ENCODE measurements at places on chromosomes 5 and 9.

- DNase-seq = no peak
Measured at GRCh38 chr9:99069546-99069945, 35.4 kb upstream of the TGFBR1 start.

GRCh38 chr9:5832071-5832537, 813 bp downstream of the ERMP1 start:
- DNase-seq = no peak

DNA sequence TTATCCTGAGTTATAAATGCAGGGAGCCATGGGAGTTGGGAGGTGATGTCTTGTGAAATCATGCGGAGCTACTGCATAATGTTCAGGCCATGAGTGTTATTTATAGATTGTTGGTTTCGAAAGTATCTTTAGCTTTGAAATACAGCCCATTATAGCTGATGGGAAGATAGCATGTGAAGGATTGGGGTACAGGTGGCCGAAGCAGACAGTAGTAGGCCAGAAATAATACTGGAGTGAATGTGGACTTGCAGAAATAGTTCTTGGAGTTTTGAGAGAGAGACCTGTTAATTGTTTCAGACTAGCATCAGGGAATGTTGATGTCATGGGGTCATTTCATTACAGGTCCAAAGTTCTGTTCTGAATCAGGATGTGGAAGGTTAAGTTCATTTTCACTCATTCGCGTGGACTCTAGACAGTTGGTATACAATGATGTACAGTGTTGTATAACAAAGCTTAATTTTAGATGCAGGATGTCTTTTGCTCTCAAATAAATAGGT, 3.8 kb downstream of the ATP6V1G1 start:
- no peak for DNase-seq

DNA sequence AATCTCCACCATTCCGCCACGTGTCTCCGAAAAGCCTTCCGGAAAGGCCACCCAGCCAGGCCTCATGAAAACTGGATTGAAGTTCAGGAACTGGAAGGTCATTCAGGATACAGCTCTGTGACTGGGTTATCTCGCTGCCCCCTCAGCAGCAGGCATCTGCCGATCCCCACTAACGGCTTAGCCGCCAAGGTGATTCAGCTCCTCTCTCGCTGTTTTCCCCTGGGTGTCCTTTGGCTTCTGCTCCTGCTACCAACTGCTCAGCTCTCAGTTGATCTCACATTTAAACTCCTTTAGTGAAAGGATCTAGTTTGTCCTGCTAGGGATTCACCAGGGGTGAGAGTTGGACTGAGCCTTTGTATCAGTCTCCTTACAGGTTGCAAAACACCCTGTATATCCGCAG, 2.2 kb upstream of the GDNF start:
- DNase-seq = no peak

GRCh38 chr9:518540-518939, 303.9 kb downstream of the DOCK8 start:
- DNase-seq = no peak

DNA sequence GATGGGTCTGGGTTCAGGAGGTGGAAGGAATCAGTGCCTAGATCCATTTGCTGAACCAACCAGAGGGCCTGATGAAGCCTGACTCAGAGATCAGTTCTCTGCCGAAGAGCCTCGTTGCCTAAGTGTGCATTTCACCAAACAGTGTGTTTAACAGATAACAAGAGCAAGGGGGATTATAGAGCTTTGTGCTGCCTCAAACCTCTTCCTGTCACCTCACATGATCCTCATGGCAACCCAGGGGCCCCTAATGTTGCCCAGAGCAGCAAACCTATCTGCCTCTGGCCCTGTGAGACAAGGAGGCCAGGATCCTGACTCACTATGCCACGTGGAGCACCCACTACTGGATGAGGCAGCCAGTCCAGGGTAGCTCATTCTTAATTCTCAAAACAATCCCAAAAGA, 66.3 kb upstream of the EPB41L4B start:
- DNase-seq = no peak

- no peak for DNase-seq
Measured at GRCh38 chr5:176389135-176390123, 878 bp downstream of the HIGD2A start.

DNA sequence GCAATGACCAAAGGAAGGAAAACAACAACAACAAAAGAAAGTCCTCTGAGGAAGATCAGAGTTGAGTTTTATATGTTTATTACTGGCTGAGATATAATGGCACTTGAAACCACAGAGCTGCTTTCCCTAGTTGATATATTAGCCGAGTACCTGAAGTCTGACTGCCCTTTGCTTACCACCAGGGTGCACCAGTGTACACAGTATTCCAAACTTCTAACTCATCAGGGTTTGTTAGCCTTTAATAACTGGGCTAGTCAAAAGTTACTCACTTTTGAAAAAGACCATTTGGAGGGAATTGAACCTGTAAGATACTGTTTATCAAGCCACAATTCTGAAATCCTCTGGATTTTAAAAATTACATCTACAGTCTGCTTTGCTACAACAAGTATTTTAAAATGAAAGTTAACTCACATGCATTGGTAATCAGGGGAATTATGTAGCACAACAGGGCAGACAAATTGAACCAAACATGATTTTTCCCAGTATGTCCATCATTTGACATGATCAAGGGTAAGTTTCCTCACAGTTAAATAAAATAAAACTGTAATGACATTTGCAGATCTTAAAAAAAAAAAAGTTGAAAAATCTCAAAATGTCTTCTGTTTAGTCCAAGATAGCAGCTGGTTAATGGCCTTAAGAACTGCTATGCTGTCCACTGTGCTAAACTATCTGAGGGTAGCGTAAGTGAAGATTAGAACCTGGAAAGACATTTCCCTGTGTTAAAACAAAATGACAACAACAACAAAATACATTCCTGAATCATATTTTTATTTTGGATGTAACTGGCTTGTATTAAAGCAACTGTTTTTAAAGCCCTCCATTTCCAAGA, 57.3 kb upstream of the C6 start:
- DNase-seq = no peak

GRCh38 chr5:113256671-113257452, 177.9 kb downstream of the TSSK1B start:
- no peak for DNase-seq

DNA sequence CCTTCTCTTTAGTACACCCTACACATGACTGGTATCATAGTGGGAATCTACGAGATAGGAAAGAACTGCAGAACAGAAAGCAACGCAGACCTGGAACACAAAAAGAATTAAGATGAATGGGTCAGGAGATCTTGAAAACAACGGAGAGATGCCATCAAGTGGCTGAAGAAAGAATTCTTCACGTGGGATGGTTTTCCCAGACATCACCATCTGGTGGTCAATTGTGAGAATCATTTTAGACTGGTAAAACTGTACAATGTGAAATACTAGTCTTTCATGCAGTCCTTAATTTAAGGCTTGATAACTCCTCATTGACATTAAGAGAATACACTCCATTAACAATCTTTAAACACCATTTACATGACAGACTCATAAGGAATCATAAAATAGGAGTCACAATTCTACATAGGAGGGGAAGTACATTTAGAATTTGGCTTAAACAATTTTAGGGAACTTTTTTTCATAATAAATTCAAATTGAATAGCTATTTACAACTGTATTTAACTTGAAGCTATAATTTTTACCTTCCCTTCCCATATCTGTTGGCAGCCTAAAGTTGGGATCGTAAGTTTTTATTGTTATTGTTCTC, 128.4 kb upstream of the TRPM3 start:
- DNase-seq = no peak

GRCh38 chr5:60370508-60370907, 329.5 kb downstream of the DEPDC1B start:
- DNase-seq = no peak

DNA sequence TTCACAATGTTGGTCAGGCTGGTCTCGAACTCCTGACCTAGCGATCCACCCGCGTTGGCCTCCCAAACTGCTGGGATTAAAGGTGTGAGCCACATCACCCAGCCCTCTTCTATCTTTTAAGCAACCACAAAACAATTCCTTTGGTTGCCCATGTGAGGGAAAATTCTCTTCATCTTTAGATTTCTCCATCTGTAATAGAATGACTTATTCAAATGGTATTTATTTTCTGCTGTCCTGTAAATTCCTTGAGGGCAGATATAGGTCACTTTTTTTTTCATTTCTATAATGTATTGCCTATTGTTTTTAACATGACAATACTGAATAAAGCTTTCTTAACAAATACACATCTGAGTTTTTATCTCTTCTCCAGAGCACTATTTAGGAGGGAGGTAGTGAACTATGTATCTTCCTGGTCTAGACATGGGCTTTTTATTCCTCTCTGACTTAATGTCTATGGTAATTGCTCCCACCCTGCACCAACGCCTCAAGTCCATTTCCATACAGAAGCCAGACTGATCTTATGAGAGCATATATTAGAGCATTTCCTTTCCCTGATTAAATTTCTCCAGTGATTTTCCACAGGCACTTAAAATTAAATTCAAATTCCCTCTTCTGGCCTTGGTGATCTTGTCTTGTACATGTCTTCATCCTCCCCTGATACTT, 595.6 kb downstream of the CAAP1 start:
- DNase-seq = no peak

- DNase-seq = no peak
Measured at GRCh38 chr5:16437977-16438376, 27.6 kb downstream of the ZNF622 start.

DNA sequence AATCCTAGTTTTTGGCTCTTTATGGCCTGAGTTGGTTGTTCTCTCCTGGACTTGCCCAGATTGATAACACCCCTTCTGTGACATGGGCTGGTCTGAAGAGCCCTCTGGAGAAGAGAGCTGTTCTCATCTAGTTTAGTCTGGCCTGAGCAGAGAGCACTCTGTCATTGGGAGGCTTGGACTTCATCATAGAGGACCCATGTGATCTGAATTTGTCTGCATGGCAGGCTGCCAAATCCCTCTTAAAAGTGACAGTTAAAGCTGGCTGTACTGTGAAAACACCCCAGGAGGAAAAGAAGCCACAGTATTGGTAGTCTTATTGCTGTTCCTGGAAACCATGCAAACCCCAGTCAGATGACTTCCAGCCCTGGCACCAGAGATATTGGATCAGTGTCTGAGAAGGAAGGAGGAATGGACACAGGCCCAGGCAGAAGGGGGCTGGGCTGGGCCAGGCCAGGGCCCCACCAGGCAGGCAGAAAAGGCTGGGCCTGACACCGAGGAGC, 3.7 kb upstream of the WDR31 start:
- peak; percentile 88 for DNase-seq

DNA sequence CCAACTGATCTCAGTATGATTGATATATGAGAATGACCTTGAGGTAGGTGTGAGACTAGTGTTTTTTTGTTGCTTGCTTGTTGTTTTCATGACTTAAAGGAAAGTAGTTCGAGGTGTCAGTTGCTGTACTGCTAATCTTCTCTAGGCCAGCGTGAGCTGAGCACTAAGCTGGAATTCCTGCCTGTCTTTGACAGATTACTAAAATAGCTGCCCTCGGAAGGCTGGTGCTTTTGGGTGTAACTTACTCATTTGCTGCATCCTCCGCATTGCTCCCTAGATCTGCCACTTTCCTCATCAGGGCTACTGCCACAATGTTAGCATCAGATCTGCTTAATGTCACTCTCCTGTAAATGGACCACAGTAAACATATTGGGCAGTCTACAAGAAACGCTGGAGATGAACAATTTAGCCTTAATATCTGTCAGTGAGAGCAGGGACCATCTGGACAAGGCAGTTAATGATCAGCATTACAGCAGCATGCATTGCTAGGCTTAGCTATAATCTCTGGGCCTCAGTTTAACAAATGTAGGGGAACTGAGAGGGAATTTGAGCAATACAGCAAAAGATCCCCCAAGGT, 106.6 kb upstream of the CDH6 start:
- DNase-seq = no peak

GRCh38 chr9:129143031-129143927, 32.1 kb downstream of the PTPA start:
- peak; percentile 87 for DNase-seq

- no peak for DNase-seq
Measured at GRCh38 chr5:163276466-163276865, 160.9 kb upstream of the CCNG1 start.

DNA sequence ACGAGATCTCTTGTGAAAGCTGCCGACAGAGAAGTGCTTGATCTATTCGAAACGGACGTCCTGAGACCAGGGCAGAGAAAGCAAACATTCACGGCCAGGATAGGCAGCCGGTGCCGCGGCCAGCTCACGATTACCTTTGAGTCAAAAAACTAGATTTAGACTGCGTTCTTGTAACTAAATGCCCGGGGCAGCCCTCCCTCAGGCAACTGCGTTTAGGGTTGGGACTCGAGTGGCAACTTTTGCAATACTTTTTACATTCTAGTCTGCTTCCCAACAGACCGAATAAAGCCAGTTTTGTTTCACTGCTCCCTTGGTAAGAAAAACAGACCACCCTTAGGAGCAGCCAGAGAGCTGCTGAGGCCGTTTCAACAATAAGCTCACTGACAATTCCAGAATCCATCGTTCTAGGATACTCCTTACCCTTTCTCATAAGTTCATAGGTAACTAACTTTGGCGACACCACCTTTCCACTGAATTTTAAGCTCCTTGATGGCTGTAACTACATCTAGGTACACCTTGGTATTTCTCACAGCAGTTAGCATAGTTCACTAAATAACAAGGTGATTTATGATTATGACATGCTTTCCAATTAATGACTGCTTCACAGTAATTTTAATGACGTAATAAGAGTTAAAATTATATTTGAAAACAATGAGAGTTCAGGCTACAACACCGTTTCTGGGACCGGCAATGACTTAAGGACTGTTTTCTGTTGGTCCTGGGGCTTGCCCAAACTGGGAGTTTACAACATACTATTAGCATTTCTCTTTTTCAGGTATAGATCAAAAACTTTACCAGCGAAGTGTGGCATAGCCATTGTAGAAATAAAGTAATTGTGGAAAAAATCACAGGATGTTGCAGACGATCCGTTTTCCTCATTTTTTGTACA, 899 bp upstream of the RAPGEF6 start:
- DNase-seq = no peak

- DNase-seq = no peak
Measured at GRCh38 chr9:33227008-33227398, 13.0 kb upstream of the SPINK4 start.

DNA sequence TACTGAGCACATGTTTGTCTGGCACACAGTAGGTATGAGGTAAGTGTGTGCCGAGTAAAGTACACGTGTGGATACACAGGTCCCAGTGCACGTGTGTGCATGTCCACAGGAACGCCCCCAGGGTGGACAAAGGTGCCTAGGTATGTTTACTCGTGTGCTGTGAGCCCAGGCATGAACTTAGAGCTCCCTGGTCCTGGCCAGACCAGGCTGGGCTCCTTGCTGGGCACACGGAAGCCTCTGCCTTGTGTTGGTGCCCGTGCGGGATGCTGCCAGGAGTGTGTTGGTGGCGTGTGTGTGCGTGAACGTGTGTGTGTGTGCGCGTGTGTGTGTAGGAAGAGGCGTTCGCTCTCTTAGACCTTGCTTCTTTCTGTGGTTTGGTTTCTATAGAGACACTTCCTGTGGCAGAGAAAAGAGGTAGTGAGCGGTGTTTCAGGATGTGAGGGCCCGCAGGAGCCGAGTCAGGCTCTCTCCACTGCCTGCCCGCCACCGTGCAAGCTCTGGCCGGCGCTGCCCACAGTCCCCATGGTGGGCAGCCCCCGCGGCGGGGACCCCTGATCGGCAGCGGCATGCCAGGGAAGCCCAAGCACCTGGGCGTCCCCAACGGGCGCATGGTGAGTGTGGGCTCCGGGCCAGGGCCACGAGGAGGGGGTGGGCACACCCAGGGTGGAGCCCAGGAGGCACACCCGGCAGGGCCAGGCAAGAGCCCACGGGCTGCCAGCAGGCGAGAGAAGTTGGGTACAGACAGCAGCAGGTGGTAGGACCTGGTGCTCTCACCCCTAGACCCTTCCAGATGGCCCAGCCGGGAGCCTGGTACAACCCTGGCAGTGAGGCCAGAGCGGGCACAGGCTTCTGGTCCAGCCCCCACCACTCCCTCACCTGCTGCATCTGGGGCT, at the start of gene RGS14:
RGS14 (plus strand) TSS at position 466 of the 893 bp plus-strand sequence; CDS start at position 567, 101 bp downstream.
- DNase-seq = peak; percentile 87

All from lower leg skin (tissue), 4 donors.